Cortex of kidney (tissue), 1 donor: ENCODE measurements at places on chromosomes 2 and 18.

DNA sequence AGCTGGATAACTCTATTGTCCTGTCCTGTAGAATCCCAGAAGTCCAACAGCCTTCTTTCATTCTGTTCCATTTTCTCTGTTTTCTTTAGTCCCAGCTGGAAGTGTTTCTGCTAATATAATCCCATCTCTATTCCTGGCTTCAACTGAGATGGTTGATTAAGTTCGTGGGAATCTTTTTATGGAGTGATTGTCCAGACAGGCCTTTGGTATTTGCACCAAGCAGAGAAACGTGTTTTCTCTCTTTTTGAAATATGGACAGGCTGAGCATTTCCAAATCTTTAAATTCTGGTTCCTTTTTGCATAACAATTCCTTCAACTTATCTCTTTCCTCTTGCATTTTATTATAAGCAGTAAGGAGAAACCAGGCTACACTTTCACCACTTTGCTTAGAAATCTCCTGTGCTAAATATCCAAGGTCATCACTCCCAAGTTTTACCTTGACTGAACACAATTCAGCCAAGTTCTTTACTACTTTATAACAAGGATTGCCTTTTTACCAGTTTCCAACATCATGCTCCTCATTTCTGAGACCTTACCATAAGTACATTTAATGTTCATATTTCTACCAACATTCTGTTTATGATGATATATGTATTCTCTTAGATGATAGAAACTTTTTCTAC is 108.8 kb downstream of the ZFP36L2 start:
- DNase-seq = no peak

GRCh38 chr18:50038448-50038847 is 156.5 kb downstream of the MYO5B start:
- DNase-seq = no peak

DNA sequence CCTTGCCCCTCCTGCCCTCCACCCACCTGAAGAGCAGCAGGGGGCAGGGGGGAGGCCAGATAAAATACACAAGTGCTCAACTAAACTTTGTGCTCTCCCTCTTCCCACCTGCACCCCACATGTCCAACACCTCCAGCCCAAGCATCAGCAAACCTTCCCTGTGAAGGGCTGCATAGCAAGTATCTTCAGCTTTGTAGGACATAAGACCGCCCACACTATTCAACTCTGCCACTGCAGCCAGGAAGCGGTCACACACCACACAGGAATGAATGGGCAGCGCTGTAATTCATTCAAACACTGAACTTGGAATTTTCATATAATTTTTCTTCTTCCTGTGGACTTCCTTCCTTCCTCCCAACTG is 27.5 kb downstream of the TFCP2L1 start:
- no peak for DNase-seq

- no peak for DNase-seq
These were observed 94.3 kb downstream of the VAPA start for GRCh38 chr18:10008006-10008647.

DNA sequence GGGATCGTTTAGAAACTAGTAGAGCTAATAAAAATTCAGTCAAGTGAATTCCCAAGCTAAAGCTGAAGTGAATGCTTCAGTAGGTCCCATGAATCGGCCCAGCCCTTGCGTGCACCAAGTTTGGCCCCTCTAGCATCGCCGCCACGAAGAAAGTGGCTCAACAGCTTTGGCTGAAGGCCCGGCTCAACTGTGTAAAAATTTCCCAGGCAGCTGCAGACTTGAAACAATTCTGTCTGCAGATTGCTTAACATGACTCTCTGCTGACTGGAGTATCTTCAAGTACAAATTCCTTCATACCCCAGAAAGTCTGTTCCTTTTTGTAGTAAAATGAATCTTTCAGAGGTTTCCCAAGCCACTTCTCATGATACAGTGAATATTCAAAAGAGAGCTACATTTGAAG is 32.7 kb downstream of the ALMS1 start:
- DNase-seq = no peak

GRCh38 chr2:55422876-55423665 is 3.4 kb upstream of the CCDC88A start:
- DNase-seq = no peak

- no peak for DNase-seq
These were observed 5.6 kb upstream of the GPR17 start for GRCh38 chr2:127640082-127641072.

DNA sequence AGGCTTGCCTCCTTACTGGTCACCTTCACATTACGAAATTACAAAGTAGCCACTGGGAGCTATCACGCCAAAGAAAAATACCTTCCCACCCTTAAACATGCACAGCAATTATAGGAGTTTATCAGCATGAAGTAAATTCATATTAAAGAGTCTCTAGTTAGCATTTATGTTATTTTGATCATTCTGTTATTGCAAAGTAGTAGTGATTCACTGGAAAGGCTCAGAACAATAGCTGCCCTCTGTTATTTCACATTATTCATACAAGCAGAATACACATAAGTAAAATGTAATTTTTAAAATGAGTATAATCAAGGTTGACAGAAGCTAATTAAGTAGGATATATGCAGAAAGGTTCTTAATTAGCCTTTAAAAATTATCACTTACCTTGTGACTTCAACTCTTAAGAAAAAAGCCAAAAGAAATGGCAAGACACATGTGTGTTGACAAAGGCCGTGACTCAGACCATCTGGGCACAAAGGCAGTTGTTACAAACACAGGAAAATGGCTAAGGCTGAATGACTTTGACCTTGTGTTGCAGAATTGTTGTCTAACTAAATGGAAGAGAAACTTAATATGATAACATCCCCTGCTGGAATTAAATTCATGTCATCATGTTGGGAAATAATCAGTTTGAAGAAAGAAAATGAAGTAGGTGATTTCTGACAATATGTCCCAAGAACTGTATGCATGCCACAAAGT is 108.3 kb downstream of the ARL6IP6 start:
- no peak for DNase-seq

DNA sequence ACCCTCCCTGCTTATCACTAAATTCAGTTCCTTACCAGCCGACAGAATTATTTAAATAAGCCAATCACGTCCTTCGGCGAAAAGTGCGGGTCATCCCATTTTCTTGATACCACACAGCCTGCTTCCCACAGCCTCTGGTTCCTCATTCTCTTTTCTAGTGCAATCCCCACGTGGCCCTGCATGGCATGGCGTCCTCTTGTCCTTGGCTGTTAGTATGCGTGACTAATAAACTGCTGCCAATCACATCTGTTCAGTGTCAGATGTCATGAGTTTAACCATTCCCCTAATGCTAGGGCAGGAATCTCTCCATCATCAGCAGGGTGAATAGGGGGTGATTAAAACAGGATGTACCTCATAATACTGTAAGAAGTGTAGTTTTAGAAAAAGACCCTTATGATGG is 62.8 kb upstream of the TSPYL6 start:
- no peak for DNase-seq

DNA sequence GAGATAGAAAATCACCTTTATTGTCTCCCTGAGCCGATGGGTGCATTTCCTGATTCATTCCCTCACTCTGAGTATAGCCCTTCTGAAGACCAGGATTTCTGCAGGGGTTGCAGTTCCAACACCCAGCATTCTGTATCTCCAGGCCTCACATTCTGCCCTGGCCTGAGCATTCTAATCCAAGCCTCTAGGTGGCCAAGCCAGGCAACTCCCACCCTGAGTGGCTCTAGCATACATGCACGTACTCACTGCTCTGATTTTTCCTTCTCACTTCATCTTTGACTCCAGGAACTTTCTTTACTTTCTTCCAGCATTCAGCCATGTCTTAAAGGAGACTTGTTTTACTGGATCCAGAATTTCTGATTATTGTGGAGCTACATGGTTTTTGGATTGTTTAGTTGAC is 100.7 kb upstream of the STK39 start:
- DNase-seq = no peak

DNA sequence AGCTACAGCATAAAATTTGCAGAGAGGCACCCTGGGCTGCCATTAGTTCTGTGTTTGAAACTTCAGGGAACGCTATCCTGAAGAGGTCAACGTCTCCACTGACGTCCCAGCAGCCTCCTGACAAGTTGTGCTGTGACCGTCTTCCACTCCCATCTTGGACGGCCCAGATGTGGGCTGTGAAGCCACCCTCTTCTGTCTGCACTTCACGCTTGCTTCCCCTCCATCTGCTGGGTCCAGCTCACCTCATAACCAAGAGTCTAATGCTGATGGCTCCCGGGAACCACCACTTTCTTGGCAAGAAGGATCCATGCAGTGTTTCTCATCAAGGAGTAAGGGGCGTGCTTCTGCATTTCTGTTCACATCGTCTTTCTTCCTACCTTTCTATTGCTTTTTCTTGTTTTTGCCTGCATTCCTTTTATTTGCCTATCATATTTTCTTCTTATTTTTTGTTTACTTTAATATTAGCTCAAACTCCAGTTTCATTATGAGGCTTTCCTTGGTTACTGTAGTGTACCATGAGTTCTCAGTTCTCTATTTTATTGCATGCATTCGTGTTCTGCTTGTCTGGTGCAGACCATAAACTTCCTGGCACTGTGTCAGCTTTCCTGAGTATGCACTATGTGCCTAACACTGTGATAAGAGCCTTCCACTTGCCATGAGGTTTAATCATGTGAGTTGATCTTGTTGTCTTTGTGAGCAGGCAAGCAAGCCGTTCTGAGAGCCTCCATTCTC is 631.8 kb upstream of the RAB6C start:
- no peak for DNase-seq

DNA sequence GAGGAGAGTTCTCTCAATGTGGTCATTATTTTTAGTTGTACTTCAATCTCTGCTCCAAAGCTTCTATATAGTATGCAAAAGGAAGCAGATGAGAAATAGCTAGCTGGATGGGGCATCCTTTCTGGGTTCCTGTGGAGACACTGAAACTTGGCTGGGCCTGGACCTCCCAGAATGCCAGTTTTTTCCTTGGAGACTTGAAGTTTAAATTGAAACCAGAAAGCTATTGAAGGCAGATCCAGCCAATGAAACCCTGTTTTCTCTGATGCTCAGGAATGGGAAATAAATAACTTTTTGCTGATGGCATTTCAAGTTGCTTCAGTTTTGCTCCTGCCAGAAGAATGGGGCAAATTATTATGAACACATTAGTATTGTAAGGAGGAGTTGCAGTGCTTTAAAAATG is 2.9 kb downstream of the SETBP1 start:
- DNase-seq = no peak

- DNase-seq = no peak
These were observed 958.8 kb upstream of the TMEFF2 start for GRCh38 chr2:193153576-193153975.

DNA sequence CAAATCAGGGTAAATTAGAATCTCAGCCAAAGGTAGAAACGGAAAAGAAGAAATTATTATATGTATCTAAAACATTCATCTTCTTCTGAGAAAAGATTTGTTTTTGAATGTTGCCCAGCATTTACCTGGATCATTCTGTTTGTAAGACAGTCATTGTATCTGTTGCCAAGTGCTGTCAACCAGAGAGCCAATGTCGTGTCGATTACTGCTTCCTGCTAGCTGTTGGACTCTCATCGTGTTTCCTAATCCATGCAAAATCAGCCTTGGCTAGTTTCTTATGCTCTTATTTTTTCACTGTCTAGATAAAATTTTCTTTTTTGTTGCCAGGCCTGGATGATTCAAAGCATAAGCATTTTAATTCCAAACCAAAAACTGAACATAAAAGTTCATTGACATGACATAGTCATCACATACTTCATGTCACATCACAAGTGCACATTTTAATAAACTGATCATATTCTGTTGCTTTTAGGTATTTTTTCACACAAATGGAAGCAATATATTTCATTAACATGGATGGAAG is 202.3 kb downstream of the KCNH7 start:
- DNase-seq = no peak

DNA sequence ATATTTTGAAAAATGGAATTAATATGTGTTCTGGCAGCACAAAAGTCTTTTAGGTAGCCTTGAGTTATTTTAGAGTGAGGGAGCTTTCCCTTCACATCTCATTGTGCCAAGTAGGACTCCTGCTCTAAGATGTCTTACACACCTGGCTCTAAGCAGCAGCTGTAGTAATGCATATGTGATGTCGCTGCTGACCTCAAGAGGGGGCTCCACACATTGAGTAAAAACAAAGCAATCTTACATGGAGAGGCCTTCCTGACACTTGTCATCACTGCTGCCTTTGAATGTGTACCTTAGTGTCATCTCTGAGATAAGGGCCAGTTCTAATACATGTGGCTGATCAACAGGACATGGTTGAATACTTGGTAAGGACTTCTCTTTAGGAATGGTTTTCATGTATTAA is 75.8 kb downstream of the ACTR3 start:
- DNase-seq = no peak

DNA sequence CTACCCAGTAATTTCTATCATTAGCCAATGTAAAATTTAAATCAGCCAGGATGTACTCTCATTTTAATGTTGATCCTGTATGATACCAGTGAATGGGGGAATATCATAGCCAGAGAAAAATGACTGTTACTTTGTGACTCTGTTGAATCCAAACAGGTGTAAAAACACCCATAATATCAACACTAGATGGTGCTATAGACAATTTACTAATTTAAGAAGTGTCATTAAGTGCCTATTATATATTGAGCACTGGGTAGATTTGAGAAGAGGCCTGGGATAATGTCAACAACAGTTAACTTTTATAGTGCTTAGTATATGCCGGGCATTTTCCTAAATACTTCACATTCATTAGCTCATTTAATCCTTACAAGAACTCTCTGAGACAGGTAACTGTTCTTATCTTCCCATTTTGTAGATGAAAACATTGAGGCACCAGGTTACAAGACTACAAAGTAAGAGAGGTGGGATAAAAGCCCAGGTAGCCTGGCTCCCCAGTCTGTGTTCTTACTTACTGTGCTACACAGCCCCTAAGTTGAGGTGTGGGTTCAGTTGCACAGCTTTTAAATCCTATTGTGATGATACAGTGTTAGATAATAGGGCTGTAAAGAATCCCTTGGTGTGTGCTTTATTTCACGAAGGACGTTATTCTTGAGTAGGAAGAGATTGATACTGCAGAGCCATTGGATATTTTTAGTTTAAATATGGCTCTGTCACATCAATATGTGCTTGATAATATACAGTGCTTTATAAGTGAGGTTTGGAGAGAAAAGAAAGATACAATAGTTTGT is 325.5 kb downstream of the AGPS start:
- no peak for DNase-seq

GRCh38 chr18:49625021-49625691 is 63.3 kb downstream of the LIPG start:
- no peak for DNase-seq

DNA sequence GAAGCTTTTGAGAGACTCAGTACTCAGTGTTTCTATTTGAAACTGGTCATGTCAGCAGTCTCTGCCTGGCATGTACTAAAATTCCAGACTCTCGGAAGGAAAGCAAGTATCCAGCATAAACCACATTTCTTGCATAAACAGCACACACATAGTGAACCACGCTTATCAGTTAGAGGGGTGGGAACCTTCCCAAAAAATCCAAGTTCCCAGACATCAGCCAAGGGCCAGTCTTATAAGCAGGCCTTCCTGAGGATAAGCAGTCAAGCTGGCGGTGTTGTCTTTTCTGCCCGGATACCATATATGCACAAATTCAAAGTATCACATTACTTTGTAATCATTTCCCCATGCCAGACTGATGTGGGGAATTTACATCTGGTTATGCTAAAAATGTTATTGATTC is 73.6 kb downstream of the ST6GAL2 start:
- DNase-seq = no peak
